ENCODE measurements at places on chromosomes 3 and 15.

DNA sequence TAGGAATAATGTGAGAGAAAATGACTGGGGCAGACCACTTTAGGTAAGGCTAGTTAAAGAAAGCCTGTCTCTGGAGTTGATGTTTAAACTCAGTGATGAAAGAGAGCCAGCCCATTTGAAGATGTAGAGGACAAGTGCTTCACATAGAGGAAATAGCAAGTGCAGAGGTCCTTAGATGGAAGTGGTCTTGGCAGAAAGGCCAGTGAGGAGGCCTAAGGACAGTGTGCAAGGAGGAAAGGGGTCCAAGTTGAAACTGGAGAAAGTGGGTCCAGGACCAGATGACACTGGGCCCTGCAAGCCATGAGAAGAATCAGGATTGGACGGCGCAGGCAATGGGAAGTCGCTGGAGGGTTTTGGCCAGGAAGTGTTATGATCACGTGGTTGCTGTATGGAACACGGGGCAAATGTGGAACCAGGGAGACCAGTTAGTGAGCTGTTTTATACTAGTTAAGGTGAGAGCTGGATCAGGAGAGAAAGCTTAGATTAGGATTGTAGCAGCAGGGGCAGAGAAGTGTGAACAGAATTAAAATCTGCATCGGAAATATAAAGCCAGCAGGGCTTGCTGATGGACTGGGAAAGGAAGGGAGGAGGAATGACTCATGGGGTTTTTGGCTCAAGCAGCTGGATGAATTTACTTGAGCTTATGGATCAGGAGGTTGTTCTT lies 48.0 kb upstream of the SCAANT1 start:
- DNase-seq = no peak

- no peak for DNase-seq
Observed at GRCh38 chr15:45847645-45848044, 212.8 kb downstream of the SQOR start.

DNA sequence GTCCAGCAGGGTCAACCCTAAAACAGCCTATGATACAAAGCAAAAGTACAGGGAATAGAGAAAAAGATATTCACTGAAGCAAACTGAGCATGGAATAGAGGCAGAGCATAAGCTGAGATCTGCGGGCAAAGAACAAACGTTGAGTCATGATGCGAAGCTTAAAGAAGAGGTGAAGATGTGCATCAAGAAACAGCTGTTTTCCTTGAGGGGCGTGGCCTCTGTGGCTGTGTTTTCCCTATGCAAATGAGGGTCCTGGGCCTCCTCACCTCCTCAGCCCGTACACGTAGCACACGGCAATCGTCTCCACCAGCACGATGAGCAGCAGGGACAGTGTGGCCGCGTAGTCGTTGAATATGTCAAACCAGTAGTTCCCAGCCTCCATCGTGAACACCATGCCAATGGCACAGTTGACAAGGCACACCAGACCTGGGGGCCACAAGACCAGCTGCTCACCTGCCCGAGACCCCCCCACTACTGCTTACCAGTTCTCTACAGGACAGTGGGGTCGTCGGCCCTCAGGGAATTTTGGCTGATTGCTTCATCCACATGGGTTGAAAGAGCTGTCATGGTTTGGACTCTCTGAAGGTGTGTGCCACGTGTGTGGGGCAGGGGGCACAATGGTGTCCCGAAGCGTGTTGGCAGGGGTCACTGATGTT lies 33.6 kb downstream of the SLC6A20 start:
- no peak for DNase-seq

DNA sequence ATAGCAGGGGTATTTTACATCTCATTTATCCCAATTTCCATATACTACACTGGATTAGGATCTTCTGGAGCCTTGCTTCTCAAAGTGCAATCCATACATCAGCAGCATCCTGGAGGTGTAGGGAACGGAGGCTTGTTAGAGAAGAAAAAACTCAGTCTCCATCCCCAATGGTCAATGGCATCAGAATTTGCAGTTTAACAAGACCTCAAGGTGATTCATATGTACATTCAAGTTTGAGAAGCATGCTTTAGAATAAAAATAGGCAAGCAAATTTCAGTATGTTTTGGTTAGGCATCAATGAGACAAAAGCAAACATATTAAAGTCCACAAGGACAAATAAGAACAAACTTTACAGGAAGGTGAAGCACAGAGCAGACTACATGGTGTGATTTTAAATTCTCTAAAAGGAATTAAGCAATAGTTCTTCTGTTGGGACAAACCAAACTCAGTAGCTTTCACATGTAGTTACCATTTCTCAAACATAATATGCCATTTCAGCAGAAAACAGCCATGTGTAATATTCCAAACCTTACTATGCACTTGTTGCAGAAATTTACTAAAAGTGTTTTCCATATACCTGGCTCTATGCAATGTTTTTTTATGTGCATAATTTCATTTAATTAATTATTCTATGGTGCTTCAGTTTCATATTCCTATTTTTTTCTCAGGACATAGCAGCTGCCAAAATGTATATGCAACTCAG lies 360.3 kb upstream of the NECTIN3 start:
- no peak for DNase-seq

- no peak for DNase-seq
Observed at GRCh38 chr3:148955544-148956346, 35.6 kb upstream of the GYG1 start.

- no peak for DNase-seq
Observed at GRCh38 chr3:56193519-56193918, 274.7 kb downstream of the ERC2 start.

DNA sequence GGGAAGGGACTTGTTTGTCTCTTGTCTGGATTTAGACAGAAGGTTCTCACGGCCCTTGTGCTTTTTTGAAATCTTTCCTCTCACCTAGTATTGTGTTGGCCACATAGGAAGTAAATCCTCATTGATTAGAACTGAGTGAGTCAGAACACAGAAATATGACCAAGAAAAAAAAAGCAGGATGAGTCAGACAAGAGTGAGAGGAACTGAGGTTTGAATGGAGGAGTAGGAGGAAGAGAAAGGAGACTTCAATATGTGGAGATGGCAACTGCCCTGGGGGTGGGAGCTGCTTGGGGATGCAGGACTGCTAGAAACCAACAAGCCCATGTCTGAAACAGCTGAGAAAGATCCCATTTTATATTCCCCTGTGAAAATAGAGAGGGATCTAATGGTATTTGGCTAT lies 194.1 kb upstream of the ZBTB20 start:
- no peak for DNase-seq

DNA sequence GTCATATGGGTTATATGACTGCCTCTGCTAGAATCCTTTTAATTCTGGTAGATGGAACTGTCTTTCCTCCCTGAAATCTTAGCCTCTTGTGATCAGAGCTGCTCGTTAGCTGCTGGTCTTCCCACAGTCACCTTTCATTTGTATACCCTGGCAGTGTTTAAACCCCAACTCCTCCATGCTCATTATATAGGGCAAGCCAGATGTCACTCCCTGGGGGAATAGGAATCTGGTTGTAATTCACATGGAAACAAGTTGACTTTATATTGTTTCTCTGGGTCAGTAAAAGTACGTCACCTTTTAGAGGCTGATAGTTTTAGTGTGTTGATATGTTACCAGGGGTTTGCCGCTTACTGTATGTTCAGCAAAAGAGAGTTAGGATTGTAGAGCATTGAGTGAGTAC lies 103.5 kb downstream of the ITPR1 start:
- DNase-seq = no peak

DNA sequence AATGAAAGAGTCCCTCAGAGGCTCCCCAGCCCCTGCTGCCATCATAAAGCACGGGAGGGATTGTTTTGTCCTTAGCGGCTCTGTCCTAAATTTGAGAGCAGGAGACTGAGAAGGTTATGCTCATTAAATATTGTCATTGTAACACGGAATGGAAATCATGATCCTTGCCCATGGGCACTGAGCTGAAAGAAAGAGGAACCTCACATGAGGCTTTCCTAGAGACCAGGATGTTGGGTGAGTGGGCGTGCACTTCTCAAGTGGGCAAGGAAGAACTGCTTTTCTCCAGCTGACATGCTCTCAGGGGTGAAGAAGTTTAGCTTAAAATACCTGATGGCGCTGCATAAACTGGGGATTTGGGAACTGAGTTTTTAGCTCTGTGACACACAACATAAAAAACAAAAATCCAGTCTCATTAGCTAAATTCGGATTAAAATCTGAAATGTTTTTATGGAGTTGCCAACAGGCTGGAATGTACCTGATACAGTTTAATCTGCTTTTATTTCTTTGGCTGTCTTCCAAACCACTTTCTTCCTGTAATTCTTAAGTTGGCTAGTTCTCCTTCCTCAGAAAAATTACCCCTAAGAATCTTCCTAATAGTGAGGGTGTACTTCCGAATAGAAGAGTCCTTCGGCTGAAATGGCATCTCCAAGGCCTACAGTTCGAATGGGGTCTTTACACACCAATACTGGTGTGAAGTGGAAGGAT lies 31.7 kb downstream of the ADPGK start:
- no peak for DNase-seq

DNA sequence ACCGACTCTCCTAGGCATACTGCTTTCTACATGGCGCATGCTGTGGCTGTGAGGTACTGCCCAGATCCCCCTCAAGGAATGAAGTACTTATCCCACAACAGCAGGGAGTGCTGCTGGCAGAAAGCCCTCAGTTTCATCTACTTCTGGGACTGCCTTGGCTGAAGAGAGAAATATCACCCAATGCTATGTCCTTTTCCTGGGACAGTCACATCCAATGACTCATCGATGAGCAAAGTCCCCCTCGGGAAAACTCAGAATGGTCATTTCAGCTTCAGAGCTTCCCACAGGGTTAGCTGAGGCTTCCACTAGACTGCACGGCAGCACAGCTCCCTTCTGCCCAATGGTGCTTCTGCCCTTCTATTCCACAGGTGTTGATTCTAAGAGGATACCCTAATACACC lies 3.6 kb upstream of the NMD3 start:
- DNase-seq = no peak

GRCh38 chr3:43073116-43073835 lies 32.6 kb downstream of the POMGNT2 start:
- no peak for DNase-seq

- no peak for DNase-seq
Observed at GRCh38 chr3:51282931-51283330, 102.2 kb upstream of the MANF start.

DNA sequence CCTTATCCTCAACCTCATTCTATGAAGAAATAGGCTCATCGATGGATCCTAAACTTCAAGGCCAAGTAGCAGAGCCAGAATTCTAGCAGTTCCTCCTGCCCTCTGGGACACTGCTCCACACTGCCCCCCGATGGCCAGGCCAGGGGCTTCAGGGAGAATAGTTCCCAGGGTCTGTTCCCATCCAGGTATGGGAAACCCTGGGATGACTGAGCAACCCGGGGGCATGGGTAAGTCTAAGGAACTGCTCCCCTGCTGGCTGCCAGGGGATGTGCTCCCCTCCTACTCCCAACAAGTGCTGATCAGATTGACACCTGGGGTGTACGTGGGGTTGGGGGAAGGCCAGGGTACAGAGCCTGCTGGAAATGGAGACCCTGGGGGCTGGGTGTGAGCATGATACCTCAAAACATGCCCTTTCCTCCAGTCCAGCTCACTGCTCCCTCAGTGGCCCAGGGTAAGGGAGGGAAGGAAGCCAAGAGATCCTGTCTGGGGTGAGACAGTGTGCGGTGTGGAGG lies 7.6 kb downstream of the ULK3 start:
- peak; percentile 49 for DNase-seq

GRCh38 chr3:192223815-192224214 lies 503.5 kb downstream of the FGF12 start:
- DNase-seq = no peak

DNA sequence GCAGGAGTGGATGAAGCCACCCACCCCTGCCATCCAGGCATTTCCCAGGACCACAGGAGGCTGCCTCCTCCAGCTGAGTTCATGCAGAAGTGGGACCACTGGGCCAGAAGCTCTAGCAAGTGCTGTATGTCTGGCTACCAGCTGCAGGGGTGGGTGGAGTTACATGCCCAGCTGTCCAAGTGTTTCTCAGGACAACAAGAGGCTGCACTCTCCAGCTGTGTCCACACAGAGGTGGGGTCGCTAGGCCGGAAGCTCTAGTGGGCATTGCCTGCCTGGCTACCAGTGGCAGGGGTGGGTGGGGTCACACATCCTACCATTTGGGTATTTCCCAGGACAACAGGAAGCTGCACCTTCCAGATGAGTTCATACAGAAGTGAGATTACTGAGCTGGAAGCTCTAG lies 234.0 kb upstream of the PPP2R3A start:
- DNase-seq = no peak

DNA sequence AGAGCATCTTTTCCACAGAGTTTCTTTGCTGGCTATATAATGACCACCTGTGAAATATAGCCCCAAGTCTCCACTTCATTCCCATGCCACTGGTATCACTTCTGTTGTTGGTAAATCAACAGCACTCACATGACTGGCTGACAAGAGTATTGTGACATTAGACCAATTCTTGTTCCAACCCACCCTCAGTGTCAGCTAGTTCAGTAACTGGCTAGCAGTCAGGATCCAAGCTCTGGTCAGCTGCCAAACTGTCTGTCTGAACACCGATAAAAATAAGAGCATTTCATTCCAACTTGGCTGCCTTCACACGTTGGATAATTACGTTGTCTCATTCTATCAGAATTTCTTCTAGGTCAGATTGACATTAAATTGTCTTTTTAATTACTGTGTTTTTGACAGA lies 166.5 kb downstream of the USP13 start:
- no peak for DNase-seq

- DNase-seq = no peak
Observed at GRCh38 chr3:132983143-132983770, 54.9 kb upstream of the TMEM108 start.

DNA sequence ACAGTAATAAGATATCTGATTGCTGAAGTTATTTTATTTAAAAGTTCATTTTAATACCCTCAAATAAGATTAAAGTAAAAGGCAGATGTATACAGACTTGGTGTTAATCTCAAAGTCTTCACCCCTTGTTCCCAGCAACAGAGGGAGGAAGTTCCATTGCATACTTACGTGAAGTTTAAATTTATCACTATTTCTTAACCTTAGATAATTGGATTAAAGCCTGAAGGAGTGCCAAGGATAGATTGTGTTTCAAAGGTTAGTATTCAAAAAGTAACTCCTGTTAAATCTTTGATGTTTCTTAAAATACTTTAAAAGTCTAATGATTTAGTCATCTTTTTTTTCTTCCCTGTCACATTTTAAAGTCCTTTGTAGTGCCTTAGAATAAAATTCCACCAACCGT lies 39.3 kb downstream of the ATP1B3 start:
- no peak for DNase-seq

- DNase-seq = peak; percentile 30
Observed at GRCh38 chr3:47407237-47407636, 26.4 kb downstream of the PTPN23 start.
